Anterior cingulate cortex (tissue), 58 donors: ENCODE measurements at places on chromosomes 13 and 19.
A peak's percentile ranks its signal among the peaks of the same experiment; 100 is the strongest.

GRCh38 chr19:38229585-38230073 is 5.6 kb upstream of the DPF1 start:
- DNase-seq: peak; percentile 91

GRCh38 chr13:99346335-99347042 is 39.3 kb upstream of the GPR183 start:
- DNase-seq: no peak

- DNase-seq: no peak
These were observed 254.0 kb upstream of the ARGLU1 start for GRCh38 chr13:106821979-106822378.

DNA sequence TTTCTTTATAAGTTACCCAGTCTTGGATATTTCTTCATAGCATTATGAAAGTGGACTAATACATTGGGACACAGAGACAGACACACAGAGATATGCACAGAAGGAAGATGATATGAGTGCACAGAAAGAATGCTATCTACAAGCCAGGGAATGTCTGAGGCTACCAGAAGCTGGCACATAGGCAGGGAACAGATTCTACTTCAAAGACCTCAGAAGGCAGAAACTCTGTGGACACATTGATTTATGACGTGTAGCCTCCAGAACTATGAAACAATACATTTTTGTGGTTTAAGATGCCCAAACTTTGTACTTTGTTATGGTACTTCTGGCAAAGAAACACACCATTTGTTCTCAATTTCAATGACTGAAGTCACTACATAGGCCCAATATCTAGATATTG is 556.7 kb downstream of the PCDH9 start:
- DNase-seq: no peak

DNA sequence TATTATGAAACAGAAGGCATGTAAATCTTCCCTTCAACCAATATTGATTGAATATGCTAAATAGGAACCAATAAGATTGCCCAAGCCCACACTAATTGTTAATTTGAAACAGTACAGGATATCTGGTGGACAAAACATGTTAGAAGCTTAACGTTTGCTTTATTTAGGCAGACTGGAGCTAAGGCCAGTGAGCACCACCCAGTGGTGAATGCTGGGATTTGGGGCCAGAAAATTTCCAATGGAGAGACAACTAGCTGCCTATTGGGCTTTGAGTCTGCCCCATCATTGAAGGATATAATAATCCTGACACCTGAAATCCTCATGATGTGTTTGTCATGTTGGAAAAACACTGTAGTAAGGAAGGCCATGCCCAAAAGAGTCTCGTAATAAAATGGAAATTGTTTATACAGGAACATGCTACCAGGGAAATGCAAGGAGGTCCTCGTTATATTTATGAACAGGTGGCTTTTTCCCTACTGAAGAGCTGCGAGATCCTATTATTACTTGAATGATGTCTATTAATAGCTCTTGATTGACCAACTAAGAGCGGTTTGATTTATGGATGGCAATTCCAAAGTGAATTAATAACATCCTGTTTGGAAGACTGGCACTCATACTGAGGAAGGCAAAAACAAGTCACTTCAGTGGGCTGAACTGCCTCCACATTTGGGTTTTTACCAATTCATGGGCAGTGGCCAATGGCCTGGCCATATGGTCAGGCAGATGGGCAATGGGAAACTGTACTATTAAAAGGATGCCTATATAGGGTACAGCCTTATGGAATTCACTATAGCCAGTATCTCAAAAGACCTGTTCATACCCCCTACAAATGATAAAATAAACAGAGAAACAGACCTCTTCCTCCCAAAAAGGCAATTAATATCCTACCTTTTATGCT is 8.7 kb downstream of the SIGLECL1 start:
- no peak for DNase-seq

DNA sequence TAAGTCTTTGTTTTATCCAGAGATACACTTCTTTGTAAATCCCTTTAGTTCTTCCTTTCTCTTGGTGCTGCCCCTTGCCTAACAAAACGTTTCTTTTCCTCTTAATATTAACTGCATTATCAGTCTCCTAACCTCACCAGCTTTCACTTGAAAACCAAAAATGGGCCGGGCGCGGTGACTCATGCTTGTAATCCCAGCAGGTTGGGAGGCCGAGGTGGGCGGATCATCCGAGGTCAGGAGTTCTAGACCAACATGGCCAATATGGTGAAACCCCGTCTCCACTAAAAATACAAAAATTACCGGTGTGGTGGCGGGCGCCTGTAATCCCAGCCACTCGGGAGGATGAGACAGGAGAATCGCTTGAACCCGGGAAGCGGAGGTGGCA is 329.8 kb upstream of the MIR17HG start:
- no peak for DNase-seq

GRCh38 chr19:53579518-53579917 is 41.6 kb downstream of the ZNF331 start:
- no peak for DNase-seq

DNA sequence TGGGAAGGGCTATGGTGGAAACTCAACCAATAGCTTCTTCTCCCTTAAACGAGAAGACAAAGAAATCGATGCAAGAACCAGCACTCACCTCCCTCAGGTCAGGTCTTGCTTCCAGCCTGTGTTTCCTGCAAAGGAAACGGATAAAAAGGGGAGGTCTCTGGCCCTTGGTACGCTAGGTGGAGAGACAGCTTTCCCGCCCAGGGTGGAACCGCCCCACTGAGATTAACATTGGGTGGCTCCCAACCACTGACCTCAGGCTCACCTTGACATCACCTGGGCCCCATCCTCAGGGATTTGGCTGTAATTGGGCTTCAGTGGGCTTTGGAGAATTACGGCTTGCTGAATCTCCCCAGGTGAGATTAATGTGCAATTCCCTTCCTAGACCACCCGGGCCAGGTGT is at the start of gene NLRP7:
Gene NLRP7, minus strand, starts transcription at position 150 of the 400 bp plus-strand sequence.
- DNase-seq: no peak
